ENCODE measurements at places on chromosomes 12 and 14.
A peak's percentile ranks its signal among the peaks of the same experiment; 100 is the strongest.

- no peak for DNase-seq
Measured at GRCh38 chr14:86179980-86180379, 650.0 kb downstream of the FLRT2 start.

DNA sequence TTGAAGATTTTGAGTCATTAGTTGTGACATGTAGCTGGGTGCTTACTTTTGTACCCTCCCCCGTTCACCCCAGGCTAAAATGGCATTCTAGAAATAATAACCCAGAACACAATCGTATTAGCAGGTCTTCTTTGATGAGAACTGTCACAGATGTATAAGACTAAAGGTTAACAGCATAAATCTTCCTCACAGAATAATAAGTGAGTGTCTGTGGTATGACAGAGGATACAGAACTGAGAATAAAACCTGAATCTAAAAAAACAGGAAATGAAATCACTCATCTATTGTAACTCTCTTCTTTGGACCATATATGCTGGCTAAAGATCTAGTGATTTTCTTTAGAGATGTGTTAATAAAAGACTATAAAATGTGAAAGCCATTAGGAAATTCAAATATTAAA lies 746.6 kb downstream of the LRFN5 start:
- no peak for DNase-seq

DNA sequence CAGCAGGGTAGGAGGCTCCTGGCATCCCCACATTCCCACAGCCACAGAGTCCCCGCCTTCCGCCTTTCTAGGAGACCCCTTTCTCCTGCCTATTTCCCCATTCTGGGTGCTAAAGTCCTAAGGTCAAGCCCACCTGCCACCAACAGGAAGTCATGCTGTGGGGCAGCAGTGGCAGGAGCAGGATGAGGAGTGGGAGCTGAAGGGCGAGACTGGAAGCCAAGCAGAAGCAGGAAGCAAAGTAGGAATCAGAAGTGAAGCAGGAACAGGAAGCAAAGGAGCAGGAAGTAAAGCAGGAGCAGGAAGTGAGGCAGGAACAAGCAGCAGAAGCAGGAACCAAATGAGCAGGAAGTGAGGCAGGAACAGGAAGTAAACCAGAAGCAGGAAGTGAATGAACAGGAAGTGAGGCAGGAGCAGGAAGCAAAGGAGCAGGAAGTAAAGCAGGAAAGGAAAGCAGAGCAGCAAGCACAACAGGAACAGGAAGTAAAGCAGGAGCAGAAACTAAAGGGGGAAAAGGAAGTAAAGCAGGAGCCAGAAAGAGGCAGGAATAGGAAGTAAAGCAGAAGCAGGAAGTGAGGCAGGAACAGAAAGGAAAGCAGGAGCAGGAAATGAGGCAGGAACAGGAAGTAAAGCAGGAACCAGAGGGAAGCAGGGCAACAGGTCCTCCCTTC lies 38.3 kb upstream of the RIMBP2 start:
- no peak for DNase-seq

GRCh38 chr12:38138225-38139221 lies 178.1 kb upstream of the ALG10B start:
- peak; percentile 0 for DNase-seq

DNA sequence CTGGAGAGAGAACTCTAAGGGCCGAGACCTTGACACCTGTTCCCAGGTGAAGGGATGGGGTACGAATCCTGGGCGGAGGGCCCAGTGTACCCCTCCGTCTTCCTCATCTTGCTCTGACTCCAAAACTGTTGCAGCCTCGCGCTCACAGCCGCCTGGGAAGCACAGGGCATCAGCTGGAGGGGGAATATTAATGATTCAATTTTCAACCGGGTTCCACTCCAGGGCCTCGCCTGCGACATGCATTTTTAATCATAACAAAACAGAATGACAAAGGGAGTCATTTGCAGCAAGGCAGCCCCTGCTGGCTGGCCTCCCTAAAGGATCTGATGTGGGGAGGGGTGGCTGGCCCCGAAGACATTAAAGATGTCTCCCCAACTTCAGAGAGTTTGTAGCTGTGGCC lies 41.6 kb upstream of the ESRRB start:
- no peak for DNase-seq

GRCh38 chr12:23133471-23133870 lies 508.5 kb downstream of the ETNK1 start:
- DNase-seq: no peak

DNA sequence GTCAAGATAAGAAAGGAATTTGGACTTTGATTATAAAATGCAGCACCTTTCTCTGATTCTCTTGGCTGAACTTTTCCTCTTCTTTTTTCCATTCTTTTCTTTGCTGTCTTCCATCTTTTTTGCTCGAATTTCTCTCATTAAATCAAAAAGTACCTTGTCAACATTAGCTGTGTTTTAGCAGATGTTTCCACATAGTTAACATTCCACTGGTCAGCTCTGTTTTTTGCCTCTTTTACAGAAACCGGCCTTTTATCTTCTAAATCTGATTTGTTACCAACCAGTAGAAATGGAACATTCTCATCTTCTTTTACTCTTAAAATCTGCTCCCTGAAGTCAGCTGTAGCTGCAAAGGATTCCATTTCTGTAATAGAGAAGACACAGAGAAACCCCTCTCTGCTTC lies 71.1 kb upstream of the SYT1 start:
- DNase-seq: no peak

- no peak for DNase-seq
Measured at GRCh38 chr14:70905301-70905700, 2.0 kb upstream of the PCNX1 start.

DNA sequence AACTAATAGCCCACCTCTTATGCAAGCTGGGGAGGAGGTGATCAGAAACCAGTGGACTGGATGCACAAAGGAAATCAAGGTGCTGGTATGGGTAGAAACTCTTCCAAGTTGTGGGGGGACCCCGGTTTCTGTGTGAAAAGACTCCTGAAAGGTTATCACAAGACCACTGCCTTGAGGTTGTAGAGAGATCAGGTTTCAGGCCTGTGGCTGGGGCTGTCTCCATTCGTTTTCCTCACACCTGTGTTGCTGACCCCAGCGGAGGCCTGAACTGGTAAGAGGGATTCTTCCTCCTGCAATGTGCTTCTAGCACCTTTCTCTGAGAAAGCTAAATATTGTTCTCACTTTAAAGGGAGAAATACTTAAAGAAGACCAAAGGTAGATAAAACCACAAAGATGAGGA lies 9.3 kb upstream of the OR4K5 start:
- DNase-seq: no peak

DNA sequence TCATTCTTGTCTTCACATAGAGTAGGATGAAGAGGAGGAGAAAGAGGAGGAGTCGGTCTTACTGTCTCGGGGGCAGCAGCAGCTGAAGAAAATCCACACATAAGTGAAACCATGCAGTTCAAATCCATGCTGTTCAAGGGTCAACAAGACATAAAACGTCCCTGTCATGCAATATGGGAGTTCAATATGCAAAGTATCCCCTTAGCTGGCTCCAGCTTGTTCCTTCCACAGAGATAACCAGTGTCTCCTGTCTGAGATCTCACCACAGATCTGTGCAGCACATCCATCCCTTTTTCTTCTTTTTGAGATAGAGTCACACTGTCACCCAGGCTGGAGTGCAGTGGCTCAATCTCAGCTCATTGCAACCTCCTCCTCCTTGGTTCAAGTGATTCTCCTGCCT lies 357.5 kb downstream of the GALC start:
- no peak for DNase-seq

GRCh38 chr14:85508863-85509262 lies 21.1 kb upstream of the FLRT2 start:
- DNase-seq: no peak

- DNase-seq: peak; percentile 35
Measured at GRCh38 chr14:92847278-92847677, 53.2 kb downstream of the GOLGA5 start.

- no peak for DNase-seq
Measured at GRCh38 chr12:102659200-102659911, 179.0 kb upstream of the IGF1 start.

GRCh38 chr14:58296726-58297125 lies 1.6 kb upstream of the ARID4A start:
- no peak for DNase-seq

DNA sequence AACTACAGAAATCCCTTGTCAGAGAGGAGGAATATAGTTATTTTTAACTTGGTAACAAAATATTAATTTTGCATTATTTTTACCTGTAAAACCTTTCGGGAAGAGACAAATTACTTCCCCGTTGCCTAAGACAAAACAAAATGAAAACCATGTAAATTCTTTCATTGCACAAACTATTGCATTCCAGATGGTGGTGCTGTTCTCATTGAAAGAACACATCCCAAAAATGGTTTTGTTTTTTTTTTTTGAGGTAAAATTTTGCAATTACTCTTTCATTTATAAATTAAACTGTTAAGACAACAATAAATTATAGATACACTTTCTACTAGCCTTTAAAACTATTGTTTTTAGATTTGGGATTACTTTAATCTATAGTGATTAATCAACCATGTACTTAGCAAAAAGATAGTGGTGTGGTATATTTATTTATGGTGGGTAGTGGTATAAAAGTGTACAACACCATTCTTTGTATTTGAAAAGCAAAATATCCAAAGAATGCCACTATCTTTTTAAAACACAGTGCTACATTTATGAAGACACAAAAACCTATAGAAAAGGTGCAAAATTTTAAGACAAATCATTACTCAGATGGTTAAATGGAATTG lies 115.5 kb downstream of the SLC38A1 start:
- no peak for DNase-seq

DNA sequence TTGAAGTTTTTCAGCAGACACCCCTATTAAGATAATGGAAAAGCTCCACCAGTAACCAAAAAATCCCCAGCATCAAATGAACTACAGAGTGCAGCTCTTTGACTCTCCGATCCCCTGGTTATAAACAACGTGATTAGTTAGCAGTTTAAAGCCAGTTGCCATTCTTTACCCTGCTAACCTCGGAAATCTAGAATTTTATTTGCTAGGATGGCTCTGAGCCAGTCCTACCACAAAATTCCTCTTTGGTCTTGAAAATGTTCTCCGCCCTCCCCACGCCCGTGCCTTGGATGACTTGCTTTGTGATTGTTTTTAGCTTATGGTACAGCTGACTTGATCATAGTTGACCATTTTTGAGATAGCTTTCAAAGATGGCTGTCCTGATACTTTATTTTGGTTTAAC lies 1.2 kb downstream of the KLHDC2 start:
- DNase-seq: no peak

DNA sequence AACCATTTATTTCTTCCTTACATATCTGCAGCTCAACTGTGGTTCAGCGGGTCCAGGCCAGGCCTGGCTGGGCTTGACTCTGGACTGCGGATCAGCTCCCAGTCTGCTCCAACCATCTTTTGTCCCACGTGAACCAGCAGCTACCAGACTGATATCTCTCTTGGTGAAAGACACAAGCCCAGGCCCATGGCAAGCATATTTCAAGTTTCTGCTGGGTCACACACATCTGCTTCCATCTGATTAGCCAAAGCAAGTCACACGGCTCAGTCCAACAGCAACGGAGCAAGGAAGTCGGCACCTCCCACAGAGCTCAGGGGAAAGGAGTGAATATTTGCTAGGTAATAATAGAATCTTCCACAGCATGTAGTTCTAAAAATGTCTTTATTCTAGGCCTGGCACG lies 24.7 kb upstream of the MARK3 start:
- no peak for DNase-seq

DNA sequence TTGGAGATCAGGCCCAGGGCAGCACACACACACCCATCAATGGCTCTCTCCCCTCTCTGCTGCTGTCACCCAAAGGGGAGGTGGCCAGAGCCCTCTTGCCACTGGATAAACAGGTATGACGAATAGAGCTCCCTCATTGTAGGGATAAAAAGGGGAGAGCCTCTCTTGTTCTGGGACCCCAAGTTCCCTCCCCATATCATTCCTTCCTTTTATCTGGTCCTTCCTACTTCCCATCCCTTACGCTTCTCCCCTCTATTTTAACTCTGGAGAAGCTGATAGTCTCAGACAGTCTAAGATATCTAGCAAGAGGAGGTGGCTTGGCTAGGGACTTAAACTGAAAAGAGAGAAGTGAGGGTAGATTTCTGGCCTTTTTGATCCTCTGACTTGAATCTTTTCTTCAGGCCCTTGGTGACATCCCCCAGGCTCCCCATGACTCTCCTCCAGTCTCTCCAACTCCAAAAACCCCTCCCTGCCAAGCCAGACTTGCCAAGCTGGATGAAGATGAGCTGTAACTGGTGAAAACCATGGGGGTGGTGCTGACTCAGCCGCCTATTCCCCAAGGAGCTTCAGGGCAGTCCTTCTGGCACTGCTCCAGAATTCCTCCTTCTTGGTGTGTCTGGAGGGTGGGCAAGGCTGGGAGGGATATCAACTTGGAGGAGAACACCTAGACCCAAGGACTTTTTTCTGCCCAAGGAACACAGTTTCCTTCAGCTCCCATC lies 5.3 kb downstream of the ARHGEF25 start:
- DNase-seq: no peak

DNA sequence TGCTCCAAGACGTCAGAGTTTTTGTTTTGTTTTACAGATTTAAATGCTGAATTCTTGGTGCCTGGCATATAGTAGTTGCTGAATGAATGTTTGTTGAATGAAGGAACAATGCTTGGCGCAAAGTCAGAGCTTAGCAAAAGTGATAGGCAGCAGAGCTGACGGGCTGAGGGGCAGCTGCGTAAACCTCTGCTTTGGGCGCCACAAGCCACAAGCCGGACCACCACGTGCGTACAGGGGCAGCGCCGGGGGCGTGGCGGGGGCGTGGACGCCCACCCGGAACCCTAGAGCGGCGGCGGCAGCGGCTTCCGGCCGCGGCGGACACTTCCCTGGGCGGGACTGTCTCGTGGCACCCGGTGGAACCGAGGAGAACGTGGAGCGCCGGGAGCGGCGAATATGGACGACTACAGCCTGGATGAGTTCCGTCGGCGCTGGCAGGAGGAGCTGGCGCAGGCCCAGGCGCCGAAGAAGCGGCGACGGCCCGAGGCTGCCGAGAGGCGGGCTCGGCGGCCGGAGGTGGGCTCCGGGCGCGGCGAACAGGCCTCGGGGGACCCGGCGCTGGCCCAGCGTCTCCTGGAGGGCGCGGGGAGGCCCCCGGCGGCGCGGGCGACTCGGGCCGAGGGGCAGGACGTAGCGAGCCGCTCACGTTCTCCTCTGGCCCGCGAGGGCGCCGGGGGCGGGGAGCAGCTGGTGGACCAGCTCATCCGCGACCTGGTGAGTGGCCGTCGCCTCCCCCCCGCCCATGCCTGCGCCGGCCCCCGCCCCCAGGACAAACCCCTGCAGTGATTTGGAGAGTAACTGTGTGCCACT lies at the start of gene FBXW8:
Gene FBXW8, plus strand, starts transcription at position 306 of the 807 bp plus-strand sequence. Its CDS starts 88 bp downstream, at position 394.
- no peak for DNase-seq

GRCh38 chr12:12157424-12157823 lies 86.7 kb downstream of the BCL2L14 start:
- no peak for DNase-seq

DNA sequence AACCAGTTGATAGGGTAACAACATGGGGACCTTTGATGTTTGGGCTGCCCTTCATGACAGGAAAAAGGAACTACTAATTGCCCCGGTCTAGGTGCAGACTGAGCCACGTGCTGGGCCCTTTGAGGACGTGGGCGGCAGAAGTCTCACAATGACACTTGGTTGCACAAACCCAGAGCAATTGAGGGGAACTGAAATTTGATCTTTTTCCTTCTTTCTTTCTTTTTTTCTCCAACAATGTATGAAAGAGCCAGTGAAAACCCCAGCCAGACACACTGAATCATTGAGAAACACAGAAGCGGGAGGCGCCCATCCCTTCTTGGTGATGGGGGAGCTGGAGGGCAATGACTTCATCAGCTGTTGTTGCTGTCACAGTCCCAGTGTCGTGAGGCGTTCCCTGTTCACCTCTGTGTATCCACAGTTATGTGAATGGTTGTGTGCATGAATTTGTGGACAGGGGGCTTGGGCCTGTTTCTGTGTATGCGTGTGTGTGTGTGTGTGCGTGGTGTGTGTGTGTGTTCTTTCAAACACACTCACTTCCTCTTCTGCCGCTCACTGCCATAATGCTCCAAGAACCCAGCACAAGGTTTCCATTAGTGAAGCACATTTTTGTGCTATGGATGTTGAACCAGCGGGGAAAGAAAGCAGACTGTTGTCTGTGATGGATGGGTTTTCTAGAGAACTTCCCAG lies 137.5 kb upstream of the CCND2 start:
- DNase-seq: no peak

All from NCI-H1436 treated with DMSO at 0.1 percent for 48 hours (cell line).